ENCODE measurements at places on chromosomes 5 and 9.

DNA sequence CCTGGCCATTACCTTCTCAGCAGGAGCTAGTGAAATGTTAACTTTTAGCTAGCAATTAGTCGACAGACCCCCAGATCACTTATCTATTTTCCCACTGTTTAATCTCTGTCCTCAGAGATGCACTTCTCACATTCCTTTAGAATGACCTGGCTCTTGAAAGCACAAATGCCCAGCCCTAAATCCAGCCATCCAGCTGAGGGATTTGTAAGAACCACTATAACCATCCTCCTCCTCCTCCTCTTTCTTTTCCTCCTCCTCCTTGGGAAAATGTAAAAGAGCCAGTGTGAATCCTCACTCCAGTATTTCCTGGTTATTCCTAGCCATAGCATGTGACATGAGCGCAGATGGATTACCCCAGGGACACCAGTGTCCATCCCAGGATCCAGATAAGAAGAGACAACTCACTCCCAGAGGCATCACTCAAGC lies 124.3 kb downstream of the ENC1 start:
- peak; percentile 56 for DNase-seq

DNA sequence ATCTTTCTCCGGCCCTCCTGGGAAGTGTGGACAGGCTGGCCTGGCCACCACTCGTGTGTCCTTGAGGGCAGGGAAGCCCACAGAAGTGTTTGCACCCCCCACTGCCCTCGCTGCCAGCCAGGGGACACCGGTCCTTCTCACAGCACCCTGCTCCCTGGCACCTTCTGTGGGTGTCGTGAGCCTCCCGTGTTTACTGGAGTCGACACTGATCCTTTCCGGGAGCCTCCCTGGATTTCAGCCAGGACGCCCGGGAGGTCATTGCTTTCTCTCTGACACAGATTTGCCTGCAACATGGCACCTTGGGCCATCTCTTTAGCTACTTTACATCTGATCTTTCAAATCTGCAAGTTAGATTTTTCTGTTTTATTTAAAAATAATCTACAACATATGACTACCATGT lies 120.4 kb upstream of the CACNA1B start:
- no peak for DNase-seq

DNA sequence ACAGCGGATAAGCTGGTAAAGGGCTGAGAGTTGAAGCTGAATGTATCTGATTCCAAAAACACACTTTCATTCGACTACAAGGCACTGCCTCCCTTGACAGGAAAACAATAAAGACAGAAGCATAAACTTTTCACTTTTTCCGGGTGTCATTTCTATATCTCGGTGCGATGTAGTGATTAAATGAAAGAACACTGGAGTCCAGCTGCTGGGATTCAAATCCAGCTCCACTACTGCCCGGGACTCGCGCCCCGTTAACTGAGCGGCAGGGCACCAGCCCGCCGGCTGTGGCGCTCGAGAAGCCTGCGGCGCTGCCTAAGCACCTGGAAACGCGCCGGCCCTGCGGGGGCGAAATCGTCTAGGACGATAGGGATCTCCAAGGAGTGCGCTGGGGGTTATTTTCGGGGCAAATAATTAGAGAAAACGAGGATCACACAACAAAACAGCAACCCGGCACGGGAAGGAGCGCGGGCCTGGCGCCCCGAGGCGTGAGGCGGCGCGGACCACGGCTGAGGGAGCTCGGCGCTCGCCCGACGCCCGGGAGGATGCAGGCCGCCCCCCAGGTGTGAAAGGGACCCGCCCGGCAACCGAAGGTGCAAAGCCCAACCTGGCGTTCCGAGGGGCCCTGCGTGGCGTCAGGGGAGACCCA lies 837 bp downstream of the UIMC1 start:
- DNase-seq: no peak

- DNase-seq: peak; percentile 60
These were observed 113.1 kb upstream of the ACOT12 start for GRCh38 chr5:81506900-81507588.

DNA sequence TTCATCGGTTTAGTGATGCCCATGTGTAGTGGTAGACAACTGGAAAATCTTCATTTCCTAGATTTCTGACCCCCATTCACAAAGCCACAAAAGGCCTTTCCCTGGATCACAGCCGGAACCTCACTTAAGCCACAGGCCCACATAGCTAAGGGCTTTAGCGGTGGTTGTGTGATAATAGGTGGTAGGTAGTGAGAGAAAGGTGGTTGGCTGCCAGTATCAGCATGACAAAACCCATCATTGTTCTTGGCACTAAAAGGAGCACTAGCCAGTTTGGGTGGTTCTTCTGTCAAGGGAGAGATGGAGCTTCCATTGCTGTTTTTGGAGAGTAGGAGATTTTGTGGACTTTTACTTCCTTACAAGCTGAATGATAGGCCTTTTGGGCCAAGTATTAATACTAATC lies 9.7 kb upstream of the SLC36A2 start:
- DNase-seq: no peak
